ENCODE measurements at places on chromosomes 1 and 21. TPM values are rescaled to one million over a fixed set of nuclear protein-coding genes. Genes with fewer than 3 reads are reported as not detected.
A peak's percentile ranks its signal among the peaks of the same experiment; 100 is the strongest.

The FCAMR gene
- total RNA-seq: not detected

The UBE2U gene
- not detected for total RNA-seq

The LCE1E gene
- not detected for total RNA-seq

The DIRAS3 gene
- total RNA-seq: 1.1 TPM

The NFIA gene
- 3.4 TPM for total RNA-seq

The INAVA gene
- 50.4 TPM for total RNA-seq

DNA sequence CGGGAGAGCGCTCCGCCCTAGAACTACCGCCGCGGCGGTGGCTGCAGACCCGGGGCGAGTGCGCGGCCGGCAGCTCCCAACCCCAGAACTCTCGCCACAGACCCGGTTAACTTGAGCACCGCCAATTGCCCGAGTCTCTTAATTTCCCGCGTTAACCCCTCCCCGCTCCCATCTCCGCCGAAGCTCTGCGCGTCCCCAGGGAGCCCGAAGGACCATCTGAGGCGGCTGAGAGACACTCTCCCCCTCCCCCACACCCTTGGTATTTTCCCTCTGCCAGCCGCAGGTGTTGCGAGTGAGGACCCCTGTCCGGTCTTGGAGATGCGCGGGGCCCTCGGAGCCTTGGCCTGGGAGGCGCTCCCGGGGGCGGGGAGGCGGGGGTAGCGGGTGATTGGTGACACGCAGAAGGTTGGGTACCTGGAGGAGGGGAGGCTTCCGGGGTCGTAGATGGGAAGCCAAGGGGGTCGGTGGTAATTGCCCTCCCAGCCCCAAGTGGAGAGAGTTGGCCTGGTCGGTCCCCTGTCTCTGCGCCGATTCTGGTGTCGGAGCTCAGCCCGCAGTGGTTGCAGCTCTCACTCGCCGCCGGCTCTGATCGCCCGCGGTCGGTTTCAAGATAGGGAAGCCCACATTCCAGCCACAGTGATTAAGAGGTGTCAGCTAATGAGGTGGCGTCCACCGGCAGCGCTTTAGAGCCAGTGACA, 858 bp upstream of the SUSD4 start:
- no peaks in the 10 kb centered on the region for H3K36me3 ChIP-seq
- no peak overlapping the region for H3K27ac ChIP-seq
- H3K4me1 ChIP-seq: peaks cover 12% of the 10 kb centered on the region
- H3K4me3 ChIP-seq: peak overlapping the region; percentile 75
- no peak for DNase-seq
- peaks cover 77% of the 10 kb centered on the region for H3K27me3 ChIP-seq

DNA sequence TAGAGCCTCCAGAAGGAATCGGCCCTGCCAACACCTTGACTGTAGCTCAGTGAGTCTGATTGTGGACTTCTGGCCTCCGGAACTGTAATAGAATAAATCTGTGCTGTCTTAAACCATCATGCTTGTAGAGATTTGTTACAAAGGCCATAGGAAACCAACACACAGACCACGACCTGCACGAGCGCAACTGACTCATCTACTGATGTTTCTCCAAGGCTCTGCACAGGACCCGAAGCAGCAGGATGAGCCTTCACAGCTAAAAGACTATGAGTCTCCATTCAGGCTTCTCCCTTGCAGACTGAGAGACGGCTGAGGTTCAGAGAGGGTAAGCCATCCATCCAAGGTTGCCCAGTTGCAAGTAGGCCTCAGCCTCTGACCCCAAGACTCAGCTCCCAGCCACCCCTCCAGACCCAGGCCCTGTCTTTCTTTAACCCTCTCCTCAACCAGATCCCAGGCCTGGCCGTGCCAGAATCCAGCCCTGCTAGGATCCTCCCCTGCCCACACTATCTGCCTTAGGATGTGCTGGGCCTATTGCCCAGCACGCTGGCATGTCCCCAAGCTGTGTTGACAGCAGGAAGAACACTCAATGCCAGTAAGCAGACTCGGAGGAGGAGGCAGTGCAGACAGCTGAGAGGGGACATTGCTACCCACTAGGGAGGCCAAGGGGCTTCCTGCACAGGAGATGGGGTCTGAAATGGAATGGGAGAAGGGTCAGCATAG, 109.0 kb downstream of the HMGB4 start:
- peaks cover 7% of the 10 kb centered on the region for H3K4me1 ChIP-seq
- no peak overlapping the region for H3K27ac ChIP-seq
- H3K4me3 ChIP-seq: no peak overlapping the region

DNA sequence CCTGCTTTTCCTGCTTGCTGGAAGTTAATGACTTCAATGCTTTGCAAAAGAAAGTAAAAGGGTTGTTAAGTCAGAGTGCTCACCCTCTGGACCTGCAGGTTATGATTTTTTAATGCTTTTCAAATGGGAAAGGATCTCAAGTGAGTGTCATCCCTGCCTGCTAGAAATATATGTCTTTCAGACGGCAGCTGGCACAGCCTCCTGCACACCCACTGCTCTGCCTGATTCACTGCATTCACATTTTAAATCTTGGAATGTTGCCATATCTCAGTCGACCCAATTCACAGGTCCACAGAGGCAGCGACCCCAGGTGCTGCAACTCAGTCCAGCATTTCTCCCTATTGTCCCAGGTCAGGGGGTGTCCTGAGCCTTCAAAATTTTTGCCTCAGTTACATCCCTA, 10.7 kb downstream of the DUSP23 start:
- no peaks in the 10 kb centered on the region for H3K4me1 ChIP-seq
- H3K27me3 ChIP-seq: peaks cover 42% of the 10 kb centered on the region
- H3K4me3 ChIP-seq: no peak overlapping the region
- DNase-seq: no peak

DNA sequence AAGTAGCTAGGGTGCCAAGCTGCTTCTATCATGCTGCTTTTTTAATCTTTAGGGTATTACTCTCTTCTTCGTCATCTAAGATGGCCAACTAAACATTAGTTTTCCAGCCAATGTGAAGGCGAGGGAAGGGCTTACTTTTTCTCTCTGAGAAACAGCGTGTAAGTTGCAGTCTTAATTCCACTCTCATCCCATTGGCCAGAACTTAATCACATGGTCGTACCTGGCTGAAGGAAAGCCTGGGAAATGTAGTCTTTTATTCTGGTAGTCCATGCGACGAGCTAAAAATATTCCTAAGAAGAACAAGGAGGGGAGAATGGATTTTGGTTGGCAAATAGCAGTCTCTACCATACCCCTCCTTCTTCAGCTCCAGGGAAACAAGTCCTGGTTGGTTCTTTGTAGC, 21.5 kb downstream of the DNAJC6 start:
- peaks cover 19% of the 10 kb centered on the region for H3K27me3 ChIP-seq
- no peak overlapping the region for H3K4me3 ChIP-seq
- H3K4me1 ChIP-seq: no peaks in the 10 kb centered on the region
- DNase-seq: no peak

GRCh38 chr1:45543581-45544417, 6.8 kb upstream of the AKR1A1 start:
- no peaks in the 10 kb centered on the region for H3K36me3 ChIP-seq
- no peak overlapping the region for H3K27ac ChIP-seq
- DNase-seq: no peak

- peaks cover 64% of the 10 kb centered on the region for H3K36me3 ChIP-seq
- H3K27ac ChIP-seq: no peak overlapping the region
- no peaks in the 10 kb centered on the region for H3K4me1 ChIP-seq
Observed at GRCh38 chr1:11507309-11507708, 28.4 kb downstream of the DISP3 start.

GRCh38 chr1:24416666-24417391, 1.2 kb downstream of the NIPAL3 start:
- H3K4me1 ChIP-seq: peaks cover 29% of the 10 kb centered on the region
- H3K4me3 ChIP-seq: peak overlapping the region; percentile 93
- H3K27ac ChIP-seq: no peak overlapping the region
- H3K27me3 ChIP-seq: peaks cover 11% of the 10 kb centered on the region
- no peaks in the 10 kb centered on the region for H3K36me3 ChIP-seq

GRCh38 chr1:167630568-167631385, 745 bp downstream of the RCSD1 start:
- no peaks in the 10 kb centered on the region for H3K36me3 ChIP-seq
- no peak for DNase-seq
- peaks cover 73% of the 10 kb centered on the region for H3K27me3 ChIP-seq
- no peak overlapping the region for H3K27ac ChIP-seq
- H3K4me1 ChIP-seq: peaks cover 41% of the 10 kb centered on the region

DNA sequence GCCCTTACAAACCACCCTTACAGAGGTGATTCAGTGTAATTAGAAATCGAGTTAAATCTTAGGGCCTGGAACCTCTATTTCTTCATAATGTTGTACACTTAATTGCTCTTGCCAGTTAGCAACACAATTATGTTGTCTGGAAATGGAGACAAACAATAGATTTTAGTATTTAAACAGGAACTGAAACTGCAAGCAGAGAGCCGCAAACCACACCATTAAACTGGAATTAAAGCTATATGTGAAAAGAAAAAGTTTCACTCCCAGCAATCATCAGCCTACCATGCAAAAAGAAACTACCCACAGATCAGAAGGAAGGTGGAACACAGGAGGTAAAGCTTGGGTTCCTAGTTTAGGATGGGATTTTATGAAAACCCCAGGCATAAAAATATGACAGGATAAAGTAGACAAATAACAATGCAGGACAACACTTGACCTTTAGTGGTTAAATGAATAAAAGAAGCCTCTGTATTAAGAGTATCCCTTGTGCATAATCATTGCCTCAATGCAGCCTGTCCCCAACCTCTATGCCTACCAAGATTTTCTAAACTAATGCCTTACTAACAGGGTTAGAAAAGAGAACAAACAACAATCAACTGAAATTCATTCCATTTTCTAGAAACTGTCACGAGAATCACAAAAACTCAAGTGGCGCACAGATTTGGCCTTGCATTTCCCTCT, 304.3 kb upstream of the ESRRG start:
- no peak for DNase-seq
- peaks cover 16% of the 10 kb centered on the region for H3K4me1 ChIP-seq
- no peak overlapping the region for H3K4me3 ChIP-seq
- no peaks in the 10 kb centered on the region for H3K27me3 ChIP-seq

GRCh38 chr1:111199881-111200801, at the start of gene DENND2D:
Gene DENND2D (minus strand): TSS chr1:111200646. CDS start chr1:111200459, 187 bp downstream.
- H3K27ac ChIP-seq: peak within 1 kb of the TSS; percentile 85
- no peak for DNase-seq
- no peak within 1 kb of the TSS for H3K4me3 ChIP-seq
- no peaks in the 10 kb centered on the region for H3K27me3 ChIP-seq
- no peaks in the 10 kb centered on the region for H3K36me3 ChIP-seq
- H3K4me1 ChIP-seq: peaks cover 10% of the 10 kb centered on the region

DNA sequence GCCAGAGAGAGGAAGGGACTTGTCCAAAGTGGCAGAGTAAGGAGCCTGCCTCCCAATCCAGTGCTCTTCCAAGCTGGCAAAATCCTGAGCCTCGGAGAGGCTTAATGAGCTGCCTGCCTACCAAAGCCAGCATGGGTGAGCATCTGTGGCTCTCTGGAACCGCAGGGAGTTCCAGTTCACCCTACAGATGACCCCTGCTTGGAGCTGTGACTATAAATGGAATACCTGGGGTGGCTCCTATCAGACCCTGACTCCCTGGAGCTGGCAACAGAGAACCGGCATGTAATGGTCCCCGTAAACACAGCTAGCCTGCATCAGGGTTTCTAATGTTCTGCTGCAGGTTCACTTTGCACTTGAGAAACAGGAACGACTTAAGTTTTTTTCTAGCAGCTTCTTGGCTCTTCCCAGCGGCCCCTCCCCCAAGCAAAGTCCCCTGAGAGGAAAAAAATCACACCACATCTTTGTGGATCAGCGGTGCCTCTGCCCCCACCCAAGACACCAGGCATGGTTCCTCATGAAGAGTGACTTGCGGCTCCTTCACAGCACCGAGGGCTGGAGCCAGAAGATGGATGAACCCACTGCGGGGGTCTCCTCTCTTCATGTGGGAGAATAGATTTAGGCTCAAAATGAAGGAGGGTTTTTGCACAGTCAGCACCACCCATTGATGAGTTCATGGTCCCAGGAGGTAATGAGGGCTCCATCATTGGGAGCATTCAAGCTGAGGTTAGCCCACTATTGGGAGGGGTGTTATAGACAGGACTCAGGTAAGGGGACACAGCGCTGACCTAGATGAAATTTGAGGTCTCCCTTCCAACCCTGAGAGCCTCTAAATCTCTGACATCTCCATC, 79.0 kb downstream of the SYT2 start:
- no peak for DNase-seq
- H3K36me3 ChIP-seq: no peaks in the 10 kb centered on the region
- no peak overlapping the region for H3K27ac ChIP-seq

All from neural crest cell (in vitro differentiated cells).